ENCODE measurements at places on chromosomes 3 and 15.

DNA sequence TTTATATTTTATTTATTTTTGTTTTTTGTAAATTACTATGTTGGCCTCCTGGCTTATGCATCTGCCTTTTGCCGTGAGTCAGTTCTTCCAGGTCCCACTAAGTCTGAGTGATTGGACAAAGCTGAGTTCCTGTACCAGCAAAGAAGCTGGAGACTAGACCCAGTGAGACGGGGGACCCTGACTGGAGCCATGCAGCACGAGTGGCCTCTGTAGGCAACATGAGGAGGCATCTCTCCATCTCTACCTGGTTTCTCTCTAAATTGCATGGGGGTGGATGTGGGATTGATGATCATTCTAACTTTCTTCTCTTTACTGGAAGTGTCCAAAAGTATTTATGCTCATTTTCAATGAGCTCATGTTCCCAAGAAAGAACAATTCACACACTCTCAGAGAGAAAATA, 155.3 kb upstream of the MRPL3 start:
- no peak for DNase-seq

DNA sequence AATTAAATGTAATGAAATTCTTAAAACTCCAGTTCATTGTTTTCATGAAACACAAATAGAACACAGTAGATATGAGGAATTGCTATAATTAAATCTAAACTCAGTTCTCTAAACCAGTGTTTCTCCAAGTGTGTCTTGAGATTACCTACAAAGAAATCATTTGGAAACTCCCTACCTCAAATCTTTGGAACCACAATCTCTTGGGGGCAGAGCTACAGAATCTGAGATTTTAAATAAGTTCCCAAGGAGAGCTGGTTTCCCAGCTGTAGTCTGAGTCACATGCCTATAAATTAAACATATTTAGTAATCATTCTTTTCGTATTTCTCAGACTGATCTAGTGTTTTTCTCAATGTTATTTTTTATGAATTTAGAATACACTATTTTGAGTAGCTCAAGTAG, 17.0 kb upstream of the ACTC1 start:
- DNase-seq: no peak

DNA sequence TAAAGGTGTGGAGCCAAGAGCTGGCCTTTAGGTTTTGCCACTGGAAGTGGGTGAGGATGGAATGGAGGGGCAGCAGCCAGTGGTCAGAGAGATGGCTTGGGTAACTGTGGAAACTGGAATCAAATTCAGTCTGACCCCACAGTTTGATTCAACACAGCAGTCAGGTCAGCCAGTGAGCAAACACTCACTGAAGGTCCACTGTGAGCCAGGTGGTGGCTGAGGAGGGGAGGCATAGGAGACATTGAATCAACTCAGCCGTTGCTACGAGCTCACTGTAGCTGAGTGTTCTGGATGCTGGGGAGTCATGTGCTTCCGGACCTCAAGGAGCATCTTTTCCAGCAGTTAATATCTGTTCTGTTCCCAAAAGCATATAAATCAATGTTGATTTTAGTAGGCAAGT, 37.5 kb downstream of the LPP start:
- DNase-seq: no peak

DNA sequence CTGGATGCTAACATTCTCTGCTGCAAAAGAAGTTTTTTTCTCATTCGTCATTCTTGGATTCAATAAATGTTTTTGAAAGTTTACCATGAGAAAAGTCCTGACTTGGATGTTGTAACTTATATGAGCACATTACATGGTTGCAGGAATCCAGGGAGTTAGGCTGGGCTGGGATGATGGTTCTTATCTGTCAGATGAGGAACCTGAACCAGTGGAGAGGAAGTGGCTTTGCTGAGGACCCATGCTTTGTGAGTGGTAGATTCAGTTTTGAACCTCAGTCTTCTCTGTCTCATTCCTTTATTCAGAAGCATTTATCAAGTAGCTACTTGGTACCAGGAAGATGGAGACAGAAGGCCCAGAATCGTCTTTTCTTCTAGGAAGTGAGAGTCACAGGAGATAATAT, 3.7 kb upstream of the GASK1A start:
- no peak for DNase-seq

- peak; percentile 68 for DNase-seq
Observed at GRCh38 chr15:38002883-38003477, 68.5 kb downstream of the TMCO5A start.

- DNase-seq: no peak
Observed at GRCh38 chr3:16085410-16085809, 89.1 kb upstream of the GALNT15 start.

GRCh38 chr15:93467337-93467736, 378.3 kb upstream of the RGMA start:
- peak; percentile 83 for DNase-seq

DNA sequence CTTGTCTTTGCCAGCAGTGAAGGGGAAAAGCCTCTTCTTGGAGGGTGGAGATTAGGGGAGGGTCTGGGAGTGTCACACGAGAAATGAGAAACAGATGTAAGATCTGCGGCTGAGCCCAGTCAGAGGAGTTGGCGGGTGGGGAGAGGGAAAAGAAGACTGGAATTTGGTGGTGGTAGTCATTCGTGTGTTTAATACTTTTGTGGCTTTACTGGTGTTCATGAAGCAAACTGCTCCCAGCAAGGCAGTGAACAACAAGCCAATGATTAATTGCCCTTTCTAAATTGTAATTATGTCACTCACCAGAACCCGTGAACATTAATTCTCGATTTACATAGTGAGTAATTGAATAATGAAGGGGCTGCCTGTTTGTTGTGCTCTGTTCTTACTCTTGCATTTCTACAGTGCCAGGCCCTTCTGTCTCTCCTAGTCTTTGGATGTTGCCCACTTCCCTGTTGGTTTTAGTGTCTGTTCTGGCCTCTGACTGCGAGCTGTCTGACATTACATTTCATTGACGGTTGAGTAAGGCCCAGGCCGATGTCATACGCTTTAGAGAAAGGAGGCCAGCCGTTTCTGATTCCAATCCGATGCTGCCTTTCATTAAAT, 78.0 kb downstream of the CHCHD6 start:
- DNase-seq: no peak

DNA sequence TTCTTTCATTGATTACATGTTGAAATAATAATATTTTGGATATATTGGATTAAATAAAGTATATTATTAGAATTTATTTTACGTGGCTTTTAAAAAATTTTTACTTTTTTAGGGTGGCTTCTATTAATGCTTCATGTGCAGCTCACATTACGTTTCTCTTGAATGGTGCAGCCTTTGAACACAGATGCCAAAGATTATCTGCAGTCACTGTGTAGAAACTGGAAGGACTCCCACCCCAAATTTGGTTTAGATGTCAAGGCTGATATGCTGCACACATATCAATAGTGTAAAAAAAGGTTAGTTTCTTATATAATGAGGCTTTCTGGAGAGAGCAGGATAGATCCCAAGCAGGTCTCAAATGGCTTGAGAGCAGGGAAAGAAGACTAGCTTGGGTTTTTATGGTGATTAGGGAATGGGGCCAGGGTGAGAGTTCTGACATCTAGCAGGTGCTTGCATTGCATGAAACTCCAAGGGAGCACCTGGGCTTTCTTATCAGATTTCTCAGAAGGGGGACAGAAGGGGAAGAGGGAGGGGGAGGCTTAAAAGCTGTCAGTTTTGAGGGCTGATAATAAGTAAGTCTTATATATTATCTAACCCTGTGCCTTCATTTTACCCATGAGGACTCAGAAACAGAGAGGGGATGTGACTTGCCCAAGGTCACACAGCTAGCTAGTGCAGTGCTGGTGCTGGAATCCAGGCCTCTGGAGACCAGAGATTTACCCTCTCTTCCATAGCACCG, 89.6 kb downstream of the CHST2 start:
- DNase-seq: no peak

DNA sequence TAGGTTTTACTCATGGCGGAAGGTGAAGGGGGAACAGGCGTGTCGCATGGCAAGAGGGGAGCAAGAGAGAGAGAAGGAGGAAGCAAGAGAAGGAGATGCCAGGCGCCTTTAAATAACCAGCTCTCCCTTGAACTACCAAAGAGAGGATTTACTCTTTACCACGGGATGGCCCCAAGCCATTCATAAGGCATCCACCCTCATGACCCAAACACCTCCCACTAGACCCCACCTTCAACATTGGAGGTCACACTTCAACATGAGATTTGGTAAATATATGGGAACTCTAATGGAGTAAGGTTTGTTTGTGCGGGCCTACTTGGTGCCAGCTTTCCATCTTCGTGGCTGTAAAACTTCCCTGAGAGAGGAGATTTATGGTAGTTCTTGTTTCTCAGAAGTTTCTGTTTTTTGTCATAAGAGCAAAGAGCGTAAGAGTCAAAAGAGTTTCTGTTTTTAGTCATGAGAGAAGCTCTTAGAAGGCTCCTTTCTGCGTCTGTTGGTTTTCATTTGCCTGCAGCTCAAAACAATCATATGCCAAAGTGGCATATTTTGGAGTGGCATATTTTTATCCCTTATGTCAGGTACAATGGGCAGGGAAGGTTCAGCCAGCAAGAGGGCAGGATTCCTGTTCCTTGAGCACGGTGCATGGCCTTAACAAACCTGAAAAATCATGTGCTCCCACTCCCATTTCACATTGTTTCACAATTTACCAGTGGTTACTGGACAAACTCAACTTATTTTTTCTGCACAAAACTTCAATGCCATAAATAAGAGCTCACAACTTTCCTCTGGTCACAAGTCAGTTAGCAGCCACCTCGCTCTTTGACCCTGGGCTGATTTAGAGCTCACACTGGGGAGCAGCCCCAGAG, 12.5 kb downstream of the PML start:
- DNase-seq: no peak

DNA sequence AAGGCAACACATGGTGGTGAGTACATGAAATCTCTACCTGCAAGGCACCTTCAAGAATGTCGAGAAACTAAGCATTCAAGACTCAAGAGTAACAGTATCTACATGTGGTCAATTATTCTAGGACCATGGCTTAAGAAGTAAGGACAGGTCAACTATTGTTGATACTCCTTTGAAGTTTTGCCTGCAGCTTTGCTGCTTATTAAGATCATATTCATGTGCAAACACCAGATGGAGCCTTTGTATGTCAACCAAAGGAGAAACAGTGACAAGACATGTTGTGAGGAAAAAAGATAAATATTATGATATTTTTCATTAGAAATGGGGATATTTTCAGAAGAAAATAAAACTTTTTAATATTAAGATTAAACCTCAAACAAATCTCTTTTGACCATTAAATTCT, 52.3 kb upstream of the FGF7 start:
- DNase-seq: no peak

DNA sequence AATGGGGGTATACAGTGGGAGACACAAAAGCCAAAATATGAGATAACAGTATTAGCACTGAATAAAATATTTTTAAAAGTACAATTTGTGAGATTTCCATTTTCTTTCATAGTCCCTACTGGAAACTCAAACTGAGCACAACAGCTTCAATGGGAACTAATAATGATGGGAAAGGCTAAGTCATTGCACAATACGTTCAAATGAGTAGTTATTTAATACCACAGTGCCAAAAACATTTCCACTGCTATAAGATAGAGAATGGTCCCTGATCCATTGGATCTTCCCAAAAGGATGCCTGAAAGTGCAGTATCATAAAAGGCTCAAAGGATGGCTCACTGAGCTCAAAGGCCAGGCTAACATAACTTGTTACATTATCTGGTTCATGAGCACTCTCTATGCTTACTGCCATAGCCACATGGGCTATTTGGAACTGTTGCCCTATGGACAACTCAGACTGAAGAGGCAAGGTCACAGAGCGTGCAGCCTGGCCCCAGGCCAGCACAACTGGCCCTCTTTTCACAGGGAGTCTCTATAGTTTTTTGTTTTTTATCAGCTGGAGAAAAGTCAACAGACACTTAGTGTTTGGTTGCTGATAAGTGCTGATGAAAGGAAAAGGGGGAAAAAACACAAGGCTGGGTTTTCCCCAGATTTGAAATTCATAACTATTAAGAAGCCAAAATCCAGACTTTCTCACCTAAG, 54.1 kb upstream of the PPIB start:
- DNase-seq: no peak

- DNase-seq: no peak
Observed at GRCh38 chr3:172379372-172379771, 68.9 kb downstream of the GHSR start.

DNA sequence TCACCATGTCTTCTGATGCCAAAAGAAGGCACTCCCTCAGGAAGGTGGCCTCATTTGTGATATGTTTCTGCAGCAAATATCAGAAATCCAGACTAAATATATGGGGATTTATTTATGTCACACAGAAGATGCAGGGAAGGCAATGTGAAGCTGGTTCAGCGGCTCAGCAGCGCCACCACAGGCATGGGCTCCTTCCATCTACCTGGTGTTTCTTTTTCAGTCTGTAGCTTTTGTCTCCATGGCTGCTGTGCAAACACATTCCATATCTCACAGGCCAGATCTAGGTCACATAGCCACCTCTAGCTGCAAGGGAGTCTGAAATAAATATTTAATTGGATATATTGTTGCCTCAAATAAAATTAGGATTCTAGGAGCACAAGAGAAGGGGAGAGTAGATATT, 502.1 kb upstream of the IL12A start:
- DNase-seq: no peak

DNA sequence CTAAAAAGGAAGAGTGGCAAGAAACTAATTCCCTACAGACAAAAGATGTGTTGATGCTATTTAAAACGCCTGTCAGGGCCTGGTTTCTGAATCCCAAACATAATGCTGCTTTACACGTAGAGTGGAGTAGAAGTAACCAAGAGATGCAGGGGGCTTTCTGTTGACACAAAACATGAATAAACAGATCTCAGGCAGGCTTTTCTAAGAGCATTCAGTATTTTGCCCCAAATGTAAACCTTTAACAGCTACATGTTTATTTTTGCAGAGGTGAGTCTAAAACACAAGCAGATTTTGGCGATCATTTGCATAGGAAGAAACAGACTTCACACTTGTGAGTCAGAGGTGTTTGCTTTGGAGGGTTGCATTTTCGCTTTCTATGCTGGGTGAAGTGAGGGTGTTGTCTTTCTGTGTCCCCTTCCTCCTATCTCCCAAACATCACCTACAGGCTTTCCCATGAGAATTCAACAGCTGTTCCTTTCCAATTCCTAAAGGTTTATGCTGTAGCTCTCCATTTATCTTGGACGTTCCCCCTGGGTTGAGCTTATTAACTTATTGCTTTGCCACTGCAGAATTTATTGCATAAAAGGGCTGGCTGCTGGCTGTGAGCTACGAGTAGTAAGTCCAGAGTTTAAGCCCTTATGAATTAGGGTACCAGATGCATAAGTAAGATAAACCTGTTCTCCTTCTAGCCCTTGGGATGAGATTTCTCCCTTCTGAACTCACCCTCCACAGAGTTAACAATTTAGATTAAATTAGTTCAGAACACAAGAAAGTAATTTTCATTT, 156.7 kb downstream of the DIPK2A start:
- DNase-seq: no peak

GRCh38 chr3:39378088-39378487, 5.1 kb upstream of the SLC25A38 start:
- DNase-seq: no peak

All from tibial artery (tissue), 4 donors.